ENCODE measurements at places on chromosomes 7 and 10.

- no peak for DNase-seq
These were observed 811 bp downstream of the RGS10 start for GRCh38 chr10:119541459-119542356.

GRCh38 chr7:35482231-35482630 is 212.7 kb downstream of the HERPUD2 start:
- no peak for DNase-seq

DNA sequence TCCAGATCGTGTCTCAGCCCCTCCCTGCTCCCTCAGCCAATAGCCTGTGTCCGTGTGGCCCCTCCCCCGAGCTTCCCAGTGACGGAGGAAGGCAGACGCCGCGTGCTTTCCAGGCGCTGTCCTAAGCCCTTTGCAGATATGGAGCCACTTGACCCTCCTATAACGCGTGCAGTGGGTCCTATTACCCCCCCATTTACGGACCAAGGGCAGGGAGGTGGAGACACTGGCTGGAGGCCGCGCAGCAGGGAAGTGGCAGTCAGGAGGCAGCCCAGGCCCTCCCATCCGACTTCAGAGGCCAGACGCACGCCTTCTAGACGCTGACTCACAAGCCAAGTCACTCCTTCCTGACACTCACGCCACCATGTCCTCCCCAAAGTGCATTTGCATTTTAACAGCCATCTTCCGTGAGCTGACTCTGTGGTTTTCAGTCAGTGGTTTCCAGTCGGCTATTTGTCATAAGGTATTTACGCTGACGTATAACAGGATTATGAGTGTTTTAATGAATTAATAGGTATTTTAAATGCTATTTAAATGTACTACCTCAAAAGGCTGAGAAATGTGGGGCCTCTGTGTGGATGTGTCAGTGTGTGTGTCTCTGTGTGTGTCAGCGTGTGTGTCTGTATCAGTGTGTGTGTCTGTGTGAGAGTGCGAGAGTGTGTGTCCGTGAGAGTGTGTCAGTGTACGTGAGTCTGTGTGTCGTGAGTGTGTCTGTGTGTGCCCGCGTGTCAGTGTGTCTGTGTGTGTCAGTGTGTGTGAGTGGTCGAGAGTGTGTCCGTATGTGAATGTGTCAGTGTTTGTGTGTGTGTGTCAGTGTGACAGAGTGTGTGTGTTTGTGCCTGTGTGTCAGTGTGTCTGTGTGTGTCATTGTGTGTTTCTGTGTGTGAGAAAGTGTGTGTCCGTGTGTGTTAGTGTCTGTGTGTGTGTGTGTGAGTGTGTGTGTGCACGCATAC is 92.0 kb upstream of the INSIG1 start:
- DNase-seq, result peak; percentile 91

DNA sequence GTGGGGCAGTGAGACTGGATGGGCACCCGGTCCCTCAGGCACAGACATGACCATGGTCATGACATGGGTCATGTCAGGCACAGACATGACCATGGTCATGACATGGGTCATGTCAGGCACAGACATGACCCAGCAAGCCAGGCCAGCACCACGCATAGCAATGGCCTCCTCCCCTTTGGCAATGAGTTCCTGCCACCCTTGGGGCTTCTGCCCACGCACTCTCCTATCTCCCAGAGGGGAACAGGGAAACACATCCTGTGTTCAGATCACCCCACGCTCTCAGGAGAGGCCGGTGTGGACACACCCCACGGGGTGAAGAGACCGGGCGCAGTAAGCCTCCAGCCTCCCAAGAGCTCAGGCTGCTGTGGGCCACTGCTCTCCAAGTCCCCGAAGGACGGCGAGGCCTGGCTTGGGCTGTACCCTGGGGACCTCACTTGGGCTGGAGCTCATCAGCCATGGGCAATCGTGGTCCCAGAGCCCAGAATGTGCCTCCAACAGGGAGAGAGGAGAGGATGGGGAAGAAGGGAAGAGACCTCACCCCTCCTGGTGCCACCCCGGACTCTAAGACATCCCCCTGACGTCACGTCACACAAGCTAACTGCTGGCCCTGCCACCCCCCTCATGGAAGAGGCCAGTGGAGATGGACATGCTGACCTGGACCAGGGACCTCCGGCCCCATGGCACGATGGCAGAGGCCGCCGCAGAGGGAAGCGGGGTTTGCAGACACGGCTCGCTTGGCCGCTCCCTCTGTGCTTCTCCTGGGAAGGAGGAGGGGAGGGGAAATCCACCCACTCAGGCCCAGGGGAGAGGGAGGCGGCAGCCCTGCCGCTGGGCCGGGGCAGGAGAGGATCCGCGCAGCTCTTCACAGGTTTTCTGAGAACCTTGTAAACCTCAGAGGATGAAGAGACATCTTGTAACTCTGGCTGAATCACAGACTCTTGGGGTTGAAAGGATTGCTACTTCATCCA is 269.6 kb downstream of the ELFN1 start:
- peak; percentile 75 for DNase-seq

- DNase-seq, result no peak
These were observed 50.7 kb downstream of the AKR1D1 start for GRCh38 chr7:138126928-138127327.

GRCh38 chr7:86320341-86320740 is 323.4 kb upstream of the GRM3 start:
- no peak for DNase-seq

DNA sequence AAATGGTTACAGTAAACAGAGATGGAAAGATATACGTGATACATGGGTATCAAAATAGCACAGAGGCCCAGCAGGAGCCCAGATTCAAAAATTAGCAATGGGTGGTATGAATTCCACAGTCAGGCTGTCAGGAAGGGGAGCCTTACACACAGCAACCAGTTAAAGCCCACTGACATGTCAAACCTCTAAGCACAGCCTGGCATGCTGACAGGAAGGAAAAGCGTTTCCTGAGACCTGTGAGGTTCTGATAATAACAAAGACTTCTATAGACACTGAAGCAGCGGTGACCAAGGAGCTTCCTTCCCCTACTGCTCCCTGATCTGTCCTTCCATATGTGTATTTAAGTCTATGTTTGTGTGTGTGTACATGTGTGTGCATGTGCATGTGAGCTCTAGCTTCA is 89.9 kb downstream of the PHYHIPL start:
- DNase-seq, result no peak

GRCh38 chr7:36202398-36202797 is 49.3 kb downstream of the EEPD1 start:
- DNase-seq, result no peak

GRCh38 chr7:28452681-28453080 is 40.4 kb downstream of the CREB5 start:
- no peak for DNase-seq

DNA sequence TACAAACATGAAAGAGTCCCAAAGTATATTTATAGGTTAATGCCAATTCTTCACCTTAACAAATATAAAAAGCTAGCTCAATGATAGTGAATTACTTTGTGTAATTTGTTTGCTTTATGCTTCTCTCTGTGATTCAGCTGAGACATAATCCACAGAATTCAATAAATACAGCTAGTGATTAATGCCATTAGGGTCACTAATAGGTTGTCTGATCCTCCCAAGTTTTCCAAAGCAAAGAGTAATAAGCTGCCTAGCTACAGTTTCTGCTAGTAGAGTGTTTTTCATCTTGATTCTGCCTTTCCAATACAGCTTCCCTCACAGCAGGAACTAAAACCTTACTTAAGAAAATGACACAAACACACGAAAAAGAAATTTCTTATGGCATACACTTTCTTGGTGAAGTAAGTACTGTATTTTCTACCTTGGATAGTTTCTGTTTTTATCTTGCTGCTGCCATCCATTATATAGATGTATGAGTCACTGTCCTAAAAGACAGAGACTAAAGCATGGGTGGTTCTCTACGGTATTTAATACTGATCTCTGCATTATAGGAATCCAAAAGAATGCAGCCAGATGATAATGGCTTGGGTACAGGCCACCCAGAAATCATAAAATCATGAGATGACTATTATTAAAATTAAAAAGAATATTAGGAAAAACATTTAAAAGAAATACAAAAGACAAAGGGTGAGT is 170.0 kb downstream of the TPK1 start:
- no peak for DNase-seq

DNA sequence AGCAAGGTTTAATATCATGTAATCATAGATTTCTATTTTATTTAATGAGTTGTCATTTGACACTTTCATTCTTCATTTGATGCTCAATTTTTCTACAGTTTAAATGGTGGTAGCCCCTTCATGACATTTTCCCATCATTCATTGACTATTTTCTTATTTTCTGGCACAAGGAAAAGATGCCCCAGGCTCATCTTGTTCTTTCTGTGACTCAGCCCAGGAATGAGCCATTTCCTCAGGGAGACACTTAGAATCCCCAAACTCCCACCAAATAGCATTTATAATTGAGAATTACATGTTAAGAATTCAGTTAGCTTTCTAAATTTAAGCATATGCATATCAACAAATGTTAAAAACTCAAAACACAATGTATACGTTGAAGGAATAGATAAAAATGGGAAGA is 222.3 kb downstream of the KIF20B start:
- no peak for DNase-seq

GRCh38 chr10:17423632-17424186 is 30.7 kb downstream of the ST8SIA6 start:
- DNase-seq, result no peak

GRCh38 chr7:134826105-134826504 is 46.7 kb downstream of the CALD1 start:
- DNase-seq, result no peak

DNA sequence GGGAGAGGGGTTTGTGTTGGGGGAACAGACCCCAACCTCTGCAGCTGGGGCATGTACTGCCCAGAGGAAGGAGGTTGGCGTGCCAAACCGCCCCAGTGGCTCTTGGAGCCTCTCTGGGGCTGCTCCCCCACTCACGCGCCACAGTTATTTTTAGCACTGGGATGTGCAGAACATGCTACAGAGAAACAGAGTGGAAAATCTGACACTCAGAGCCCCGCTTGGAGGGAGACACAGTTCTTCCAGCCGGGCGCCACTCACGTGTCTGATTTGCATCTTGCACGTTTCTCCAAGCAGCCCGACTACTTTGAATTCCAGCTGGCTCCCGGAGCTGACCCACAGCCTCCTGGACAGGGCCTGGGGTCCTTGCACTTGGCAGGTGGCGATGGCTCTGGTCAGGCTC is 182.0 kb downstream of the RPS24 start:
- DNase-seq, result no peak

DNA sequence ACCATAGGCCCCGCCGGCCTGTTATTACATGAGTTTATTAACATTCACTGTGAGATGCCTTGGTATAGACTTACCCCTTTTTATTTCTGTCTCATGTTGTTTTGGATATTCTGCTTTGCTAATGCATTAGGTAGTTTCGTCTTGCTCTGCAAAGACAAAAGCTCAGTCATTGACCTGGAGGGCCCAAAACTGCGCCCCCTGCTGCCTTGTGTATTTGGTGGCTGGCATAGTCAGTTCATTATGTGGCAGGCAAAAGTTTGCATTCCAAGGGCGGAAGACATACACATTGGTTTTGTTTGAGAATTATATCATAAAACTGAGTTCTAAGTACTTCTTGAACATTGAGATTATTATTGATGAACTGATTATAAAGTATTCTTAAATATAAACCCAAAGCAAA is 372.5 kb downstream of the SDK1 start:
- no peak for DNase-seq

GRCh38 chr10:2205406-2205805 is 468.1 kb upstream of the ADARB2 start:
- DNase-seq, result no peak

DNA sequence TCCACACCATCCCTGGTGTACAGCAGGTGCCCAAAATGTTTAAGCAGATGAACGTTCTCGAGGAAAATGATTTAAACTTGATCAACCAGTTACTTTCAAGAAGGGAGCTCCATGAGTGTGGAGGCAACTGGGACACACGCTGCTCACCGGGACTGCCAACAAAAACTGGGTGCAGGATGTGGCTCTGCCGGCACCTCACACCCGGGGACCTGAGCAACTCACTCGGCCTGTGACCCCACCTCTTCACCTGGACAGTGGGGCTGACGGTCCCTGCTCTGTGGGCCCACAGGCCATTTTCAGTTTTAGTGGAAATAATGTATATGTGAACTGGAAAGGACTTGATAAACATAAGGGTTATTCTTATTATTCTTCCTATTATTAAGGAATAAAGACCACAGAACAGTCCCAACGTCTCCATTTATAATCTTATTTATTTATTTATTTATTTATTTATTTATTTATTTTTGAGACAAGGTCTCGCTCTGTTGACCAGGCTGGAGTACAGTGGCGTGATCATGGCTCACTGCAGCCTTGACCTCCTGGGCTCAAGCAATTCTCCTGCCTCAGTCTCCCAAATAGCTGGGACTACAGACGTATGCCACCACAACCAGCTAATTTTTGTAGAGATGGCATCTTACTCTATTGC is 60.6 kb downstream of the RGS10 start:
- DNase-seq, result no peak

- no peak for DNase-seq
These were observed 139.4 kb upstream of the PCDH15 start for GRCh38 chr10:54940418-54940817.

GRCh38 chr7:157415486-157415885 is 78.7 kb downstream of the DNAJB6 start:
- no peak for DNase-seq

- no peak for DNase-seq
These were observed 1.5 kb upstream of the NRP1 start for GRCh38 chr10:33335801-33336581.

- DNase-seq, result no peak
These were observed 100.9 kb upstream of the PDLIM1 start for GRCh38 chr10:95391581-95392216.

GRCh38 chr10:102644646-102645387 is 538 bp downstream of the TRIM8 start:
- peak; percentile 80 for DNase-seq
